ENCODE measurements at places on chromosomes 3 and 15.

DNA sequence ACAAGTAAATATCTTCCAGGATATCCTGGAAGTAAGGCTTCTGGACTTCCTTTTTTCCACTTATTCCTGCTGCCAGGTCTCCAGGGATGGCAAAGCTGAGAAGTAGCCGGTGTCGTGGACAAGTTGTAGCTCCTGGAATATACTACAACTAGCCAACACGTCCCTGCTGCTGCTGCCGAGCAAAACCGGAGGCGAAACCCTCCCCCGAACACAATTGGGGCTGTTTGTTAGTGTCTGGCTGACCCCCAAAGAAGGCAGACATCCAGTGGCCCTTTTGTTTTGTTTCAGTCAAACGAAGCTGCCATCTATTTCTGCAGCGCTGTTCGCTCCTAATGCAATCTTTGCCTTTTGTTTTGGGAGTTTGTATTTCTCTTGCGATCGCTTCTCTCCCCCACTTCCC, 45.3 kb upstream of the EIF5A2 start:
- no peaks in the 10 kb centered on the region for H3K27me3 ChIP-seq
- H3K4me3 ChIP-seq, result no peak overlapping the region
- no peak overlapping the region for H3K27ac ChIP-seq

DNA sequence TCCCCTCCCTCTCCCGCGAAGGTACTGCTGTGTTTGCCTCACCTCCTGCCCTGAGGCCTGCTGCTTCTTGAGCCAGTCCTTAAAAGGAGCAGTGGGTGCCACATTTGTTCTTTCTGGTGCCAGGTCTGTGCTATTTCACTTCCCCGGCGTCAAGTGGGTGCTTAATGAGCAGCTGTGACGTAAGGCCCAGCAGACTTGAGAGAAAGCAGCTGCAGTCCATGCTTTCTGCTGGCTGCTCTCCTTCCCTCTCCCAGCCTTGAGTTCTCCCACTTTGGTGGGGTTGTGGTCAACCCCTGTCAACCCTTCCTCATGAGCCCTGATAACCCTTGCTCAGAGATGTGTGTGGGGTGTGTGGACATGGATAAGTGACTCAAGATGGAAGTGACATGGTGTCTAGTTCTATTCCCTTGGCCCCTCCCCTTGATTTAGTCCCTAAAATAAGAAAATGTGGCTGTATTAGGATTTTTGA, 6.9 kb downstream of the INAFM2 start:
- peaks cover under 1% of the 10 kb centered on the region for H3K27me3 ChIP-seq
- H3K36me3 ChIP-seq, result peaks cover 15% of the 10 kb centered on the region
- DNase-seq, result no peak
- no peak overlapping the region for H3K27ac ChIP-seq
- H3K4me3 ChIP-seq, result no peak overlapping the region
- H3K4me1 ChIP-seq, result peaks cover 55% of the 10 kb centered on the region

- no peak overlapping the region for H3K27ac ChIP-seq
- peaks cover 42% of the 10 kb centered on the region for H3K4me1 ChIP-seq
- peaks cover 17% of the 10 kb centered on the region for H3K27me3 ChIP-seq
- peak overlapping the region; percentile 71 for H3K4me3 ChIP-seq
- DNase-seq, result no peak
Observed at GRCh38 chr3:148990236-148990635, 1.1 kb upstream of the GYG1 start.

DNA sequence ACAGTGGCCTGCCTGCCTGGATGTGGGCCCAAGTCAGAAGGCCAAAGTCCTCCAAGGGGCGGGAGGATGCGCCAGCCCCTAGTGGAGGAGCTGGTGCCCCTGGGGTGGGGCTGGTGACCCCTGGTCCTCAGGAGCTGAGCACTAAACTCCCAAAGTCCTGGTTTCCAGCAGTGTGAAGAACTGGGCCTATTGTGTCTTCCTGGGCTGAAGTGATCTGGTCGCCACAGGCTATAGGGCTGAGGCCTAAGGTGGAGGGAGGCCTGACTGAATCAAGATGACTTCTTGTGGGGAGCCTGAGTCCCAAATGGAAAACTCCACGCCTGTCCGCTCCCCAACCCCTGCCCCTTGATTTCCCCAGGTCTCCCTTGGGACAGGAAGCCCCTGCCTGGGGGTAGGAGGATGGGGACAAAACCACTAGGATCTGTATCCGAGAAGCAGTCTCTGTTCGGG, 753 bp upstream of the FES start:
- no peaks in the 10 kb centered on the region for H3K27me3 ChIP-seq
- H3K4me3 ChIP-seq, result peak overlapping the region; percentile 45
- no peak overlapping the region for H3K27ac ChIP-seq
- no peak for DNase-seq

DNA sequence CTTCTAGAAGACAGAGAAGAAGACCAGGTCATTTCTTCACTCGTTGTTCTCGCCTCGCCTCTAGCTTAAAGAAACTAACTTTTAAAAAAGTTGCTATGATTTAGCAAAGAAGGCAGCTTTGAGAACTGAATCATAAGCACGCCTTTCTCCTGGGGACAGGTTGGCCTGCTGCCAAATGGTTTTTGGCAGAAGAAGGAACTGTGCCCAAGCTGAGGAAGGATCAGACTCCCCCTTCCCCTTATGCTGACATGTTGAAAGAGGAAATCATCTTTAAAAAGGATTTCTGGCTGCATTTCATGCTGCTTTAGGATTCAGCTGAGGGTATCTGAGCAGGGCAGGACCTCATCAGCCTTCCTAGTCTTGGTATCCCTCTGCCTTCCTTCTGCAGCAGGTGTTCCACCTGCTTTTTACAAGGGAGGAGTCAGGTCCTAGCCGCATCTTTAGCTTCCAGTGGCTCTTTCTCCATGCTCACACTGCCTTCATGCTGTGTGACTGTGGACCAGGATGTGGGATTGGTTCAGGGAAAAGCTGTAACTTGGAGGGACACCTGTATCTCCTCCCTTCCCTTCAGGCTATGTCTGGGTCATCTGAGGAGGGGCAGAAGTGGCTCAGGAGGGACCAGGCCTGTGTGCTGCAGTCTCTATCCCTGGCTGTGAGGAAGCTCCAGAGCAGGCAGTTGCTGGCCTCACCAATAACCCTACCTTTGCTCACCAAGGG, 34.1 kb upstream of the HACD2 start:
- no peak overlapping the region for H3K27ac ChIP-seq
- DNase-seq, result no peak
- no peaks in the 10 kb centered on the region for H3K36me3 ChIP-seq
- H3K4me1 ChIP-seq, result peaks cover 25% of the 10 kb centered on the region
- H3K4me3 ChIP-seq, result no peak overlapping the region

DNA sequence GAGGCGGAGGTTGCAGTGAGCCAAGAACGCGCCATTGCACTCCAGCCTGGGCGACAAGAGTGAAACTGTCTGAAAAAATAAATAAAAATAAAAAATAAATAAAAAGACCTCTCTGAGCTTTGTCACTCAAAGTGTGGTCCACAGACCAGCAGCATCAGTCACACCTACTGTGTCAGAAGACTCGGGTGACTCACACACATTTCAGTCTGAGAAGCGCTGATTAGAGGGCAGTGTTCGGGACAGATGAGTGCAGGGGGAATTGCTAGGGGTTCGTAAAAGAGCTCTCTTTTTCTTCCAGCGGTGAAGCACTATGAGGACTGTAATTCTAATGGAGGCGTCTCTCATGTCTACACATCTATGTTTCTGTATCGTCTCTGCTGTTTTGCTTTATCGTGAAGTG, 5.7 kb downstream of the PODXL2 start:
- no peak for DNase-seq
- no peak overlapping the region for H3K4me3 ChIP-seq
- H3K27me3 ChIP-seq, result peaks cover 13% of the 10 kb centered on the region
- H3K4me1 ChIP-seq, result peaks cover 33% of the 10 kb centered on the region
- peaks cover 2% of the 10 kb centered on the region for H3K36me3 ChIP-seq

- no peak for DNase-seq
- H3K4me3 ChIP-seq, result no peak overlapping the region
- no peak overlapping the region for H3K27ac ChIP-seq
- peaks cover 12% of the 10 kb centered on the region for H3K4me1 ChIP-seq
- no peaks in the 10 kb centered on the region for H3K36me3 ChIP-seq
- H3K27me3 ChIP-seq, result no peaks in the 10 kb centered on the region
Observed at GRCh38 chr15:71456811-71457210, 341.5 kb downstream of the THSD4 start.
